Spinal cord (tissue), 10 donors: ENCODE measurements at places on chromosomes 7 and 10. TPM values are rescaled to one million over a fixed set of nuclear protein-coding genes. Genes with fewer than 3 reads are reported as not detected.

Gene SHH
- total RNA-seq = 3.5 TPM

Gene GATA3
- total RNA-seq = 0.28 TPM

Gene SUN3
- total RNA-seq = not detected

Gene BTBD16
- total RNA-seq = 0.99 TPM

Gene ZNF248
- 28.9 TPM for total RNA-seq

Gene THSD7A
- total RNA-seq = 19.0 TPM

Gene VSTM4
- total RNA-seq = 29.9 TPM

Gene SLC35B4
- 30.1 TPM for total RNA-seq

Gene SRRM3
- total RNA-seq = 7.8 TPM

Gene GIMAP2
- total RNA-seq = 14.3 TPM

Gene NKX1-2
- 0.79 TPM for total RNA-seq

Gene SLC26A4
- total RNA-seq = 0.99 TPM

Gene LEP
- 0.06 TPM for total RNA-seq

Gene EGR2
- 12.0 TPM for total RNA-seq

Gene CYP3A4
- 0.11 TPM for total RNA-seq
